Left renal pelvis (tissue), 4 donors: ENCODE measurements at places on chromosomes 5 and 9. TPM values are rescaled to one million over a fixed set of nuclear protein-coding genes. Genes with fewer than 3 reads are reported as not detected.

Gene TMEM252
- polyA plus RNA-seq = 8.2 TPM

GRCh38 chr5:59095480-59095879, 512.6 kb downstream of the RAB3C start:
- no peak for DNase-seq

Gene ZDHHC12
- 18.0 TPM for polyA plus RNA-seq

- DNase-seq = no peak
Measured at GRCh38 chr9:70410368-70410767, 4.1 kb downstream of the KLF9 start.

DNA sequence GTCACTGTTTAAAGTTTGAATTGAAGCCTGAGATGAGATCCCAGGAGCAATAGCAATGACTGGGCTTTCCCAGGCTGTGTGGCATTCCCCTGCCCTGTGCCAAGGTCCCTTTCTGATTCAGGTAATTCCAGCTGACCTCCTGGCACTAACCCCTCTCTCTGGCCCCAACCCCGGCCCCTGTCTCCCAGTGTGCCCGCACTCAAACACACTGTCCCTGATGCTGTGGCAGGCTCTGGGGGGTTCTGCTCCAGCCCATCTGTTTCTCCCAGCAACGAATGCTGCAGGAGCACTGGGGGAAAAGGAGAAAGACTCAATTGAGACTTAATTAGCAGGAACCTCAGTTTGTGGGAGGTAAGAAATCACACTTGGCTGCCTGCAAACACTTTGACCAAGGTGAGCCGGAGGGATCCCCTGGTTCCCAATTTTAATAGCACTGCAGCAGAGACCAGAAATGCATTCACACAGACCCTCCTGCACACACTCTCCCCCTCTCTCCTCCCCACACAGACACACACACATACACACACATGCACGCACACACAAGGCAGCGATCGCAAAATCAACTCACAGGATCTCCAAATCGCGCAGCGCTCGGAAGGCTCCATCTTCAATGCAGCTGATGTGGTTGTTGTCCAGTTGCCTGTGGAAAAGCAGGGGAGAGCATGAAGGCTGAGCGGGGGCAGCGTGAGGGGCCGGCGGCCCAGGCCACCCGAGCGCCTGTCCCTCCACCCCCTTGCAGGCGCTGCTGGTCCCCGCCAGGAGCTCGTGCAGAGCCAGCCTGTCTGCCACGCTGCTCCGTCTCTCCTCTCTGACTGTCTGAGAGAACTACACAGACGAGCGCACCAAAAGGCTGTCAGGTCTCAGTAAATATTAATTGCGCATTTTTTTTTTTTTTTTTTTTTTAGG, 265.1 kb upstream of the PANK3 start:
- no peak for DNase-seq

Gene APBB3
- polyA plus RNA-seq = 29.7 TPM

Gene ZNF474
- 0.76 TPM for polyA plus RNA-seq

- DNase-seq = no peak
Measured at GRCh38 chr9:134670851-134671281, 29.3 kb downstream of the COL5A1 start.

DNA sequence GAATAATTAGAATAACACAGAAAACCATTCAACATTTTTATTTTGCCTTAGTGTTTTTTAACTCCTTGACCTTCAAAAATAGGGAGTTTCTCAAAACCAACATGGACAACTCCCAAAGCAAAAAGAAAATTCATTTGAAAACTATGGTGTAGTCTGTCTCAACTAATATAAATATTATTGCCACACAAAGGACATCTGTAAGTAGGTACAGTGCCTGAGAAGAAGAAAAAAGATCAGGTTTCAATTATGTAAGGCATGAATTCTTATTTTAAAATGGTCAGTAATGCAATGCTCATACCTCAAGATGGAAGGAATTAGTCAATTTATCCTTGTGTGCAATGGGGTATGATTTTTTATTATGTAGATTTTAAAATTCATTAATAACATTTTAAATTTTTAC, 109.6 kb upstream of the CNTLN start:
- no peak for DNase-seq

DNA sequence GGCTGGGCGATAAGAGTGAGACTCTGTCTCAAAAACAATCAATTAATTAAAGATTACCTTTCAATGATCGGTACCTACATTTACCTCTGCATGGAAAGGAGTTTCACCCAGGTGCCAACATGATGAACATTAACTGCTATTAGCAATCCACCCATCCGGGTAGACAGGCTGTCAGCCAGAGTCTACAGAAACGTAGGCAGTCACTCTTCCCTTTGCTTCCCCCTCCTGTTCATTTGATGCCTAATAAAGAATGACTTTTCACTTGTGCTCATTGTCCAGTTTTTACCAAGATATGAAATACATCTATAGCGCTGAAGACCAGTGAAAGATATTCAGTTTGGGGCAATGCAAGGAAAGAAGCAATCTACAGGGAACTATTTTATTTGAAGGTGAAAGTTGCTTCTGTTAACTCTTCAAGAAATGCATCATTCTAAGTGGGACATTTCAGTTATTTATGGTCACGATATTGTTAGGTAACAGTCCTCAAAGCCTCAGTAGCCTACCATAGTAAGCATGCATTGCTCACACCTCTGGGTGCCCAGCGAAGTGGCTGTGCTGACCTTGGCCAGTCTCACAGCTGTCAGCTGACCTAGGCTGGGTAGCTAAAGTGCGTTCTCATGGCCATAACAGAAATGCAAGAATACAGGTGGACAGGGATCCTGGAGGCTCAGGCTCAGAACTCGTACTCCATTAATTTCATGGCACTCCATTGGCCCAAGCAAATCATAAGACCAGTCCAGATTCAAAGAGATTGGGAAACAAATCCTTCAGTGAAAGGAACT, 87.2 kb upstream of the DMRT1 start:
- DNase-seq = no peak

GRCh38 chr5:139146809-139147482, 51.2 kb downstream of the SIL1 start:
- no peak for DNase-seq

Gene PPP3R2
- 0.12 TPM for polyA plus RNA-seq

GRCh38 chr9:137117269-137117731, 2.8 kb upstream of the DPP7 start:
- DNase-seq = no peak

Gene SHC3
- 2.6 TPM for polyA plus RNA-seq

Gene GPR150
- not detected for polyA plus RNA-seq

DNA sequence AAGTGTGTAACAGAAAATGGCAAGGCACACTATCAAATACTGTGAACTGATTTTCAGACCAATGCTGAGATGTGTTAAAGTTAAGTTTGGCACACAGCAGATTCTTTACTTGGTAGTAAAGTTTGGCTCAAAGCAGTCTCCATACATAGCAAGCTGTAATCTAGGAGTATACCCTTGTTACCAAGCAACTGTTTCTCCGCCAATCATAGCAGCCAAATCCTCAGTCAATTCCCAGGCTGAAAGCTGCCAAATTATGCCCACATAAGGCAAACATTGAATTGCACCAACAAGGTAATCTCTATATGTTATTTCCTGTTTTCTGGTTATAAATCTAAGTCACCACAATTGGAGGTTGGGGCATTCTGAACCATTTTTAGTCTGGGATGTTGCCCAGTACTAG, 345.7 kb downstream of the DEPDC1B start:
- no peak for DNase-seq

Gene PCDHGB3
- 1.5 TPM for polyA plus RNA-seq

- no peak for DNase-seq
Measured at GRCh38 chr9:86202338-86202882, 57.0 kb downstream of the C9orf153 start.

Gene CCDC180
- polyA plus RNA-seq = 30.7 TPM

Gene FCN2
- polyA plus RNA-seq = not detected

Gene PCDHGA6
- polyA plus RNA-seq = 11.1 TPM

GRCh38 chr5:113463032-113463431, 25.2 kb downstream of the MCC start:
- DNase-seq = no peak

Gene UBE2QL1
- polyA plus RNA-seq = 1.1 TPM

Gene RNF183
- polyA plus RNA-seq = 6.4 TPM

GRCh38 chr5:1926471-1927341, 44.0 kb upstream of the IRX4 start:
- no peak for DNase-seq

Gene TLR4
- polyA plus RNA-seq = 15.8 TPM

Gene BNC2
- polyA plus RNA-seq = 8.2 TPM

DNA sequence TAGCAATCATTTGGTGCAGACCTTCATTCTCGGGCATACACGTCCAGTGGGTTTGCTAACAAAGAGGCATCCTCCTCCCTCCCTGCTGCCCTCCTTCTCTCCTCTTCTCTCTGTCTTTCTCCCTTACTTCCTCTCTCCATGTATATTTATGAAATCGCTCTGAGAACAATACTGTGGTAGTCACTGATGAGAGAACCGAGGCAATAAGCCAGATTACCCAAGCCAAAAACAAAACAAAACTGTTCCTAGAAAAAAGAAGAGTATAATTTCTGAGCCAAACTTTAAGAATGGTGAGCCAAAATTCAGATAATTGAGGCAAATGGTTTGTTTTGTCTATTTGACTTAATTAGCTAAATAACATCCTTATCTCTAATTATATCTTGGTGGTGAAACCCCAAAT, 15.8 kb upstream of the HMHB1 start:
- DNase-seq = no peak

DNA sequence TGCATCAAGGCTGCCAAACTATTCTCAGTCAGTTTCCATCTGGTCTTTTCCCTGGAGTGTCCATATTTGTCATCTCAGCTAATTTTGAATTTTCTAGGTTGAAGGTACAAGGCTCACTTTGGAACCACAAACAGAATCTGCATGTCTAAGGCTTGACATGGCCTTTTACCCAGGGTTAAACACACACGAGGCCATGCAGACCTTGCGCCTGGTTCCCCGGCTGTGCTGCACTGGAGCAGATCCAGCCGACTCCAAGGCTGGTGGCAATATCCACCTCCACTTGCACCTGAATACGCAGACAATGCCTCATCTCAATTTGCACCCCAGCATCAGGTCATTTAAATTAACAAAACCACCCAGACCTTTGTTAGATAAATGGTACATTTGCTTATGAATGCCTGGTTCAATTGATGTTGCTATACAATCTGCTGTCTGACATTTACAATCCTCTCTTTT, 276.2 kb downstream of the HSPA4 start:
- no peak for DNase-seq

DNA sequence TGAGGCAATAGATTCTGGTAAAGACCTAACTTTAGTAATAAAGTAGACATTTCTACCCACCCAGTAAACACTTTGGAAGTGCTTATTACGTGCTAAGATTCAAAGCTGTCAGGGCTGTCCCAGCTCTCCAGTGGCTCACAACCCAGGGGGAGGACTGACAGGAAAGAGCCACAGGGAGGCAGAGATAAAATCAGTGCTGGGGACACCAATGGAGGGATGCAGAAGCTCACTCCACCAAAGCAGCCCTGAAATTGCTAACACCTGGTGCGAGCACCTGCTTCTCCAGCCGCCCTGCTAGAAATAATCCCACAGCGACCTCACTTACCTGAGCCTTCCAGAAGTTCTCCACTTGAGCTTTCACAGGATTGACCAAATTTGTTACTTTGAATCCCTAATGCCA, 501.0 kb downstream of the BNC2 start:
- DNase-seq = no peak

DNA sequence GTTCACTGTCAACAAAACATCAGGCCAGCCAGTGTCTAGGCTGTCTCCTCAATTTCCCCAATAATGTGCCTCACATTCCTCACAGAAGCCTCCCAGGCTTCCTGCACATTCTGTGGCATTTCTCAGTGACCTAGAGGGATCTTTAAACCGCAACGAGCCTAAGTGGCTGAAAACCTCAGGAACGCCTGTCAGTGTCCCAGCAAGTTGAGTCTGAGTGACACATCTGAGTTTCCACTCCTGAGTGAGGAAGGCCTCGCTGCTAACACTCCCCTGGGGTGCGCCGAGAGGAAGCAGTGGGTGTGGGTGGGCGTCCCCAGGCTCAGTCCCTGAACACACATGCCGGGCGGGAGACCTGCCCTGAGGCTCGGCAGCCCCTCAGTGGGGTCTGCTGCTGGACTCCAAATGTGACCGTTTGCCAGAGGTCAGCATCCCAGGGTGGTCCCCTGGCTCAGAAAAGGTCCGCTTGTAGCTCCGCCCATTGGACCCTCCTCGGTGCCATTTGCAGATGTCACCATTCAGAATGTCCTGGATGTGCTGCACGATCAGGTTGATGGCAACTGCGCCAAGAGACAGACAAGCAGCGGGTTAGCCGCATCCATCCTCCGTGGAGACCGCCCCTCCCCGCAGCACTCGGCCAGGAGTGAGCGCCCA, 6.3 kb downstream of the UCK1 start:
- no peak for DNase-seq

- no peak for DNase-seq
Measured at GRCh38 chr5:172597755-172598155, 43.3 kb upstream of the NEURL1B start.

DNA sequence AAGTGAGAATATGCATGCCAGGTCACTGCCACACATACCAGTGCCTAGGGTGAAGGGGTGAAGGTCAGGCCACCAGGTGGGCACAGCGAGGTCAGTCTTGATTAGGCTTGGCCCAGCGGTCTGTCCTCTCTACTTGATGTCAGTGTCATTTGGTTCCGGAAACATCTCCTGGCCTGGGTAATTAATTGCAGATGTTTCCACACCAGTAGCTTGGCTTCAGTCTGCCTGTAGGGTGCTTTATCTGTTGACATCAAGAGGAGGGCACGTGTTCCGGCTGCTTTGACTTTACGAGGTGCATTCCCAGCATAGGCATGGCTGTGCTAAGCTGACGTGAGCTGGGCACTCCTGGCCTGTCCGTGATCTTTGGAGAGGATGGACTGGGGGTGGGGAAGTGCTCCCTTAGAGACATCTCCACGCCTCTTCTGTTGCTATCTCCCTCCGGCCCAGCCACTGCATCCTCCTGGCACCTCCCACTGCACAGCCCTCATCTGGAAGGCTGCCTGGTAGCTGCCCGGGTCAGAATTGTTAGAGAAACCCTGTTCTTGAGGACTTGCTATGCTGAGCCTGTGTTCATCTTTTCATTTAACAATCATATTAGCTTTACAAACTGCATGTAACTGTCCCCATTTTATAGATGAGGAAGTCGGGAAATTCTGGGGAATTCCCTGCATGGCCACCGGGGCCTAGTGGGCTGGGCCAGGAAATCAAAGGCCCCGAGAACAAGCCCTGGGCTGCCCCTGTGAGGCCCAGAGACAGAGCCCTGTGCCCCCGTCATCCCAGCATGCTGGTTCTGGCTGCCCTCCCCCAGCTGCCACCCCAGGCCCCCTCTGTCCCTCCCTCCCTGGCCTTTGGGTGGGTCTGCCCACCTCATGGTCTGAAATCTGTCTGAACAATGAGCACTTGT, 29.1 kb downstream of the JADE2 start:
- DNase-seq = no peak

DNA sequence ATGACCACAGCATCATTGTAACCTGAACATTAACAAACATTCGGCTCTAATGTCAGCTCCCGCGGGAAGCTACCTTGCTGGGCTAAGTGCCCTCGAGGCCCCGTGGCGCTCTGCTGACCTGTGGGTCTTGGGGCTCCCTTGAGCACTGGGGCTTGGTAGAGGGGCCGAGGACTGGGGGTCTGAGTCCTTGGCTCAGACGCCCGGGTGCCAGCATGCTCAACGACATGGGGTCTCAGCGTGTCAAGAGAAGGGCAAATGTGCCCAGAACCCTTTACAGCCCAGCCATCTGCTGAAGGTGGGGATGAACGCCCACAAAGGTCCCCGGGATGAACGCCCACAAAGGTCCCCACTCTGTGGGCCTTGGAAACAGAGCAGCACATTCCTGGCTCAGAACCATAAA, 39.7 kb upstream of the SARDH start:
- no peak for DNase-seq

Gene BHMT2
- 57.7 TPM for polyA plus RNA-seq
